ENCODE measurements at places on chromosomes 16 and 17.

DNA sequence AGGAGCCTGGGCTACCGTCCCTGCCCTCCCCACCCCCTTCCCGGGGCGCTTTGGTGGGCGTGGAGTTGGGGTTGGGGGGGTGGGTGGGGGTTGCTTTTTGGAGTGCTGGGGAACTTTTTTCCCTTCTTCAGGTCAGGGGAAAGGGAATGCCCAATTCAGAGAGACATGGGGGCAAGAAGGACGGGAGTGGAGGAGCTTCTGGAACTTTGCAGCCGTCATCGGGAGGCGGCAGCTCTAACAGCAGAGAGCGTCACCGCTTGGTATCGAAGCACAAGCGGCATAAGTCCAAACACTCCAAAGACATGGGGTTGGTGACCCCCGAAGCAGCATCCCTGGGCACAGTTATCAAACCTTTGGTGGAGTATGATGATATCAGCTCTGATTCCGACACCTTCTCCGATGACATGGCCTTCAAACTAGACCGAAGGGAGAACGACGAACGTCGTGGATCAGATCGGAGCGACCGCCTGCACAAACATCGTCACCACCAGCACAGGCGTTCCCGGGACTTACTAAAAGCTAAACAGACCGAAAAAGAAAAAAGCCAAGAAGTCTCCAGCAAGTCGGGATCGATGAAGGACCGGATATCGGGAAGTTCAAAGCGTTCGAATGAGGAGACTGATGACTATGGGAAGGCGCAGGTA, 762 bp downstream of the CDK12 start:
- DNase-seq = no peak

GRCh38 chr17:7290685-7291084, 3.8 kb downstream of the YBX2 start:
- DNase-seq = no peak

DNA sequence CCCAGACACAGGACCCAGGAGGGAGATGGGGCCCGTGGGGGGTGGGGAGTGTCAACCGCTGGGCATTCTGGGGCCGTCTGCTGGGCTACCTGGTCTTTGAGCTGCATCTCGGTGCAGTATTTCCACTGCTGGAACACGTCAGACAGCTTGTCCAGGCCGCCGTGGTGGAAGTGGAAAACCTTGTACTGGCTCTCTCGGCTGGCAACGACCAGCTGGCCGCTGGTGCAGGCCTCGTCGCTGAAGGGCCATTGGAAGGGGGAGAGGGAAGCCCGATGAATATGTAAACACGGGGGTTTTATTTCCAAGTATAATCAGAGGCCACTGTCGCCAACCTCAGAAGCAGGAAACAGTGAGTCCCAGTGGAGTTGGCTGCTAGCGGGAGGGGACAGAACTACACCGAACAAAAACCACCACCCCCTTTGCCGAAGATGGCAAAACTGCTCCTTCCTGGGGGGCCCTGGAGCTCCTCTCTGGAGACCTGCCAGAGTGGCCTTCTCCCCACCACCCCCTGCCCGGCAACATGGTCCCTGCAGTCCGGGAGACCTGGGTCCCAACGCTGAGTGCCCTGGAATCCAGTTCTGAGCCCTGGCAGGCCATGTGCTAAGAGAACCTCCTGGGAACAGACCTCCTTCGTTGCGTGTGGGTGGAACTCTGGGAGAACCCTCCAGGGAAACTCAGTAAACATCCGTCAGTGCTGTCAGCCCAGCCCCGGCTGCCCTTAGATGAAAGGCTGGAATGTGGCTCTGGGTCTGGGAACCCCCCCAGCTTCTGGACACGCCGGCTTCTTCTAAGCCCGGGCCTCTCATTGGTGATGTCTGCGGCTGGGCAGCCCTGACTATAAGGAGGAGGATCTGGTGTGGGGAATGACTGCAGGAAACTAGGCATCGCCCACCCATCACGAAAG, 84.1 kb downstream of the TBC1D16 start:
- no peak for DNase-seq

DNA sequence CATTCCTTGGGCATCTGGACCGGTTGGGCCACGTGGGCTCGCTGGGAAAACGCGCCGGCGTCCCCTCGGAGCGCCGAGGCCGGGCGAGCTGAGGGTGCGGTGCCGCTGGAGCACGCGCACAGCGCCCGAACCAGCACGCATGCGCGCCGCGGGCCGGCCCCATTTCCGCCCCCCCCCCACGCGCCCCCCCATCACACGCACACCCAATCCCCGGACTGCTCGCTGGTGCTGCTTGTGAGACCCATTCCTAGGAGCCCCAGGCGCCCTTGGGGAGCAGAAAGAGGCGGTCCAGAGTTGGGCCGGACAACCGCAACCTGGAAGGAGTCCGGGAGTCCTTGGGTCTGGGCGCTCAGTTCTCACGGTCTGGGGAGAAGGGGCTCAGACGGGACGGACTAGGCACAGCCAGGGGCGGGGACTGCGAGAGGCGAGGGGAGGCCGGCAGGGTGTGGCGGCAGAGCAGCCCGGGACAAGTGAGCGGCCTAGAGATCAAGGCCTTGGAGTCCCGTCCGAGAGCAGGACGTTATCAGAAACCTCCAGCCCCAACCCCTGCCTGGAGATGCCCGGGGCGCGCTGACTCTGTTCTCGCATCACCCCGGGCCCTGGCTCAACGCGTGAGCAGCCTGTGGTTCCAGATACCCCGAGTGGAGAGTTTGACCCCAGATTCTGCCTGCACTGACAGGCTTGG, 6.0 kb upstream of the CBX8 start:
- no peak for DNase-seq

DNA sequence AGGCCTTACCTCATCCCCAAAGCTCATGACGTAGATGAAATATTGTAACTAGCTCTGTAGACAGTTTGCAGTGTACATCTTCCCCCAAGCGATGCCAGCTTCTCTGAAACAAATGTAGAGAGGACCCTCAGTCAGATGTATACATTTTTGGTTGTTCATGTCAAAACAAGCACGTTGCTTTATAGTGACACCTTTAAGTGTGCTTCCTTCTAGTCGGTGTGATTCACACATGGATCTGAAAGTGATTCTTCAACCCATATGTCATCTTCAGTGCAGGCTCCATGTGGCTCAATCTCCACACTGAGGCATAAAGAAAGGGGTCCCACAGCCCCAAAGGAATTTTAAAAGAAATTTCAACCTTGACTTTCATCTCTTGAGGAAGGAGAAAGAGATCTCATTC, 30.9 kb upstream of the CLEC19A start:
- no peak for DNase-seq

DNA sequence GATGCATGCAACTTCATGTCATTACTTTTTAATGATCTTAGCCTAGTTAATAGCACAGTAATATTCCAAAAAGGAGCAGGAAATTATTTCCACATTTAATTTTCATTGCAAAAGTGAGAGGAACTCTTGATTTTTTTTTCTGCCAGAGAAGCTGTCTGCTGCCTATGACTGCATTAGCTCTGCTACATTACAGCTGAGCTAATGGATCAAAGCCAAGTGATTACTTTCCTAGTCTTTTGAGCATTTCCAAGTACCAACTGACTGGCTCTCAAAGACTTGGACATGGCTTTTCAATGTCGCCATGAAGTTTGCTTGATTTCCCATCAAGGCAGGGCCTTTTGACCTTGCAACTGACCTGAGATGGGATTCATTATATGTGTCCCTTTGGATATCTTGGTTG, 356.6 kb upstream of the XYLT1 start:
- DNase-seq = no peak
